Neural crest cell (in vitro differentiated cells): ENCODE measurements at places on chromosomes 16 and 17.

- no peak for DNase-seq
Measured at GRCh38 chr16:35748621-35749252, 2289.3 kb downstream of the TP53TG3F start.

GRCh38 chr17:49210158-49211029, at the start of the genes ABI3 and GNGT2:
Gene ABI3 (plus strand): TSS chr17:49210707. CDS start chr17:49210725, 18 bp downstream.
Gene GNGT2 (minus strand): TSS chr17:49210574. CDS start chr17:49207422, 3,152 bp downstream.
- DNase-seq: no peak

DNA sequence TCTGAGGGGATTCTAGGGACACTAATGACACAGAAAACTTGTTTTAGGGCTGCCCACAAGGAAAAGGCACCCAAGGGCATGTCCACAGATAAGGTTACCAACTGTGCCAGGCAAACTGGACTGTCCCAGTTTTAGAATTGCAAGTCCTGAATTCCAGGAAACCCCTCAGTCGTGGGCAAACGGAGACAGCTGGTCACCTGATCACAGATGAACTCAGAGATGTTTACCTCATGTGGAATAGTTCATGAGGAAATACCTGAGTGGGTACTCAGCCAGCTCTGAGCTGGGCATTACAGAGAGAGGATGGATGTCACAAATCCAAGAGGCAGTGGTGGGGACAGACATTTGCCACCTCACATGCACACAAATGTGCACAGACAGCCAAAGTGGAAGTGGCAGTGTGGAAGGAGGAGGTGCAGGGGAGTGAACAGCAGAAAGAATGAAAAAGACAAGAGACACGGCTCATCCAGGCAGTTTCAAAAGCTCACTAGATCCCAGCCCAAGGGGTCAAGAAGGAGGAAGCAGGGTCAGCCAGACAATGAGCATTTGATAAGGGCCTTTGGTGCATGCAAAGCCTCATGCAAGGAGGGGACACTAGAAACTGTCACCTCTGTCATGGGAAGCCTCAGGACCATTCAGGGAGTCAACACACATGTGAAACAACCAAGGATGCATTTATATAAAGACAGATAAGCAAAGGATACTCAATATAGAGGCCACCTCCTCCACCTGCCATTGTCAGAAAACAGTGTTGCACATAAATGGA, 24.8 kb downstream of the TTLL6 start:
- no peak for DNase-seq

GRCh38 chr16:25064937-25065336, 46.6 kb upstream of the LCMT1 start:
- DNase-seq: no peak

DNA sequence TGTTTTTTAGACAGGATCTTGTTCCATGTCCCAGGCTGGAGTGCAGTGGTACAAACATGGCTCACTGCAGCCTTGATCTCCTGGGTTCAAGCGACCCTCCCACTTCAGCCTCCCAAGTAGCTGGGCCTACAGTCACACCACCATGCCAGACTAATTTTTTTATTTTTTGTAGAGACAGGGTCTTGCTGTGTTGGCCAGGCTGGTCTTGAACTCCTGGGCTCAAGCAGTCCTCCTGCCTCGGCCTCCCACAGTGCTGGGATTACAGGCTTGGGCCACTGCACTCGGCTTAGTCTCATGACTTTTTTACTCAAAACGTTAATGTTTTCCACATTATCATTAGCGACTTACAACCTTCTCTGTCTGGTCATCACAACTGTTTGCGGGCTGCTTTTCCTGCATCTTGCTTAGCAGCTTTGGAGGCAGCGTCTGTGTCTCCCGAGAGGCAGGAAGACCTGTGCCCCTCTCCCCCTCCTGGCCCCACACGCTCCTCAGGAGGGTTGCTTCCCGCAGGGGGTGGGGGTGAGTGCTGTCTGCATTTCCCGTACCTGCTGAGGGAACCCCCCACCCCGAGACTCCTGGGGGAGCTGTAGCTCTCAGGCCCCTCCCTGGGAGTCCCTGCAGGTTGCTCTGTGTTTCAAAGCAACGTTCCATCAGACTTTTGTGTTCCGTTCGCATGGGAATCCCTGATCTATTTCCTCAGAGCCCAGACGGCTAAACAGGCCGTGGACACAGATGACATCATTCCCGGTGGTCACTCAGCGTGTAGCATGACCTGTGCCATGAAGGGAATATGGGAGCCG, 52.6 kb downstream of the PGS1 start:
- DNase-seq: no peak

DNA sequence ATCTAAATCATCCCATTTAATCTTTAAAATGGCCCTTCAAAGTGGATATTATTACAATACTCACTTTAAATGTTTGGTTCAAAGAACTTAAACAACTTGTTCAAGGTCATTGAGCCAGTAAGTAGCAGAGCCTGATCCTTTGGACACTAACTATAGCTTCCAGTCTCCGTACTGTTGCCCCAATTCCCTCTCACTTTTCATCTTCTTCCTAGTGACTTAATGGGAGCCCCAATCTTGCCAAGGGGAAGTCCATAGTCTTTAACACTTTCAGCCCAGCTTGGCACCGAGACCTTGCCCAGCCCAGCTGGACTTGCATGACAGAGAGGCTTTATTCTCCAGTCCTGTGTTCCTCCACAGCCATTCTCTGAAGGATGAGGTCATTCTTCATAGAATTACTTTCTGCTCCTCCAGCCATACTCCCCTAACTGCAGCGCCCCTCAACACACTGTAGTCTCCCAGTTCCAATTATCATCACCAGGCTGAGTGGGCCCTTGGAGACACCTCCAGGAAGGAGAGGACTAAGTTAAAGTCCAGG, 49.2 kb upstream of the NLK start:
- no peak for DNase-seq

DNA sequence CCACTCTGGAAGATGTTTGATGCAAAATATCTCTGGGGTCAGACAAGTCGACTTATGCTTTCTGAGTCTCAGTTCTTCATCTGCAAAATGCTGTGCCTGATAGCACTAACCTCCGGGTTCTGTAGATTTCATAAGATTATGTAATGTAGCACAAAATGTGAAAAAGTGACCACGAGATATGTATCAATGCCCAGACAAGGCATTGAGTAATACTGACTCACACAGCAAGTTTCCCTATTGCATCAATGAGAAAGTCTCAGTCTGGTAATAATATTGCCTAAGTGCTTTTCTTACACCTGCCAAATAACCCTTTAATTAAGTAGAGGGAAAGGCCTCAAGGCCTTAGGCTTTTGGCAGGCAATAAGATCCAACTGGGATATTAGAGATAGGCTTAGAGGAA, 41.4 kb upstream of the MMP2 start:
- DNase-seq: no peak

DNA sequence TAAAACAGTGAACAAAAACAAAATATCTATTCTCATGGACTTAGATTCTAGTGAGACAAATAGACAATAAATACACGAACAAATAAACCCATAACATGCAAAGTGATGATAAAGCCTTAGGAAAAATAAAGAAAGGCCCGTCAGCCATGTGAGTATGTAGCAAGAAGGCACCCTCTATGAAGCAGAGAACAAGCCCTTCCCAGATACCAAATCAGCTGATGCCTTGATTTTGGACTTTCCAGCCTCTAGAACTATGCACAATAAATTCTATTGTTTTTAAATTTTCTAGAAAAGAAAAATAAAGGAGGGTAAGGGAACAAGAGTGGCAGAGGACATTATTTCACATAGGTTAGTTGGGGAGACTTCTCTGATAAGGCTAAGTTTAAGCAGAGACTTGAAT, 40.7 kb upstream of the SMURF2 start:
- no peak for DNase-seq

- DNase-seq: peak; percentile 90
Measured at GRCh38 chr17:3913531-3914311, 2.5 kb downstream of the P2RX1 start.

GRCh38 chr17:15038656-15039055, 226.5 kb downstream of the PMP22 start:
- no peak for DNase-seq

GRCh38 chr17:62566996-62567578, 60.4 kb upstream of the MRC2 start:
- no peak for DNase-seq

DNA sequence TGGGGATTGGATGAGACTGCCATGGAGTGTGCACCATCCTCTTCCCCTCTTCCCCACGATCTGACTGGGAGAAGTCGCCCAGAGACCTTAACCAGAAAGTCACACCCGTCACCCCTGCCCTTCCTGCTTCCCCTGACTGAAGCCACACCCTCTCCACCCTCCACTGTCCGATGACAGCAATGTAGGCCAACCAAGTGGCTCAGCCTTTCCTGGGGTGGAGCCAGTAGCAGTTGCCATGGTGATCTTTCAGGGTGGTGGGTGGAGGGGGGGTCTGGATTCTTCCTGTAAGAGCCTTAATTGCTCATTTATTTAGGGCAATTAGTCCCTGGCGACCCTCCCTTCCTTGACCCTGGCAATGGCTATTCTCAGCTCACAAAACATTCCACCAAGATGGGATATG, 37.5 kb upstream of the PHB1 start:
- no peak for DNase-seq

- DNase-seq: no peak
Measured at GRCh38 chr16:68297908-68298307, 12.8 kb downstream of the SLC7A6OS start.

- DNase-seq: no peak
Measured at GRCh38 chr16:64540434-64540833, 581.4 kb downstream of the CDH11 start.

GRCh38 chr17:17204635-17205231, 1.4 kb downstream of the PLD6 start:
- DNase-seq: no peak

GRCh38 chr17:52388941-52389340, 230.4 kb upstream of the CA10 start:
- no peak for DNase-seq

- DNase-seq: no peak
Measured at GRCh38 chr17:16935241-16935663, 36.7 kb downstream of the TNFRSF13B start.

DNA sequence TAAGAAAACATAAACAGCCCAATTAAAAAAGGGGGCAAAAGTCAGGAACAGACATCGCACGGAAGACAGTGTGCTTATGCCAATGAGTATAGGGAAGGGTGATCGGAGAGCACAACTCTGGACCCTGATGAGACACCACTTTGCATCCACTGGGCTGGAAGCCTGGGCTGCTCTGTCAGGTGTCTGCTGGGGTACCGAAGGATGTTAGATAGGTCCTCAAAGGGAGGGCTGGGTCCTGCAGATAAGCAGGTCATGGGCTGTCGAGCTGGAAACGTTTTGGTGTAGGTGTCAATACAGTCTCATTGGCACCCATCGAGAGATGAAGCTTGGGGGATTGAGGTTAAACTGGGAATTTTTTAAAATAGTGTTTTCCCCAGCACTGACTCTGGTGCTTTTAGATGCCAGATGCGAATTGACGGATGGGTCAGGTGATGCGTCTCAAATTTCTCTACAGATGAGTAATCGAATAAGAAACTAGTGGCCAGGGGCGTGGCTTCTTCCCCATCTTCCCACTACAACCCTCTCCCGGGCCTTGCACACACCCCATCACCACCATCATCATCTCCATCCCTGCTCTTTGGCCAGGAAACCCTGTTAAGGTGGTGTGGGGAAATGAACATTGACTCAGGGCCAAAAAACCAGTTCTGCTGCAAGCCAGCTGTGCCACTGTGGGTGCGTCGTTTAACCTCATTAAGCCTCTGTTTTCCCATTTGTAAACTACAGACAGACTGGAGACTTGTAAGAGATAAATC, 47.8 kb upstream of the IRF8 start:
- DNase-seq: no peak

- DNase-seq: no peak
Measured at GRCh38 chr17:61595418-61596186, 4.6 kb upstream of the NACA2 start.

DNA sequence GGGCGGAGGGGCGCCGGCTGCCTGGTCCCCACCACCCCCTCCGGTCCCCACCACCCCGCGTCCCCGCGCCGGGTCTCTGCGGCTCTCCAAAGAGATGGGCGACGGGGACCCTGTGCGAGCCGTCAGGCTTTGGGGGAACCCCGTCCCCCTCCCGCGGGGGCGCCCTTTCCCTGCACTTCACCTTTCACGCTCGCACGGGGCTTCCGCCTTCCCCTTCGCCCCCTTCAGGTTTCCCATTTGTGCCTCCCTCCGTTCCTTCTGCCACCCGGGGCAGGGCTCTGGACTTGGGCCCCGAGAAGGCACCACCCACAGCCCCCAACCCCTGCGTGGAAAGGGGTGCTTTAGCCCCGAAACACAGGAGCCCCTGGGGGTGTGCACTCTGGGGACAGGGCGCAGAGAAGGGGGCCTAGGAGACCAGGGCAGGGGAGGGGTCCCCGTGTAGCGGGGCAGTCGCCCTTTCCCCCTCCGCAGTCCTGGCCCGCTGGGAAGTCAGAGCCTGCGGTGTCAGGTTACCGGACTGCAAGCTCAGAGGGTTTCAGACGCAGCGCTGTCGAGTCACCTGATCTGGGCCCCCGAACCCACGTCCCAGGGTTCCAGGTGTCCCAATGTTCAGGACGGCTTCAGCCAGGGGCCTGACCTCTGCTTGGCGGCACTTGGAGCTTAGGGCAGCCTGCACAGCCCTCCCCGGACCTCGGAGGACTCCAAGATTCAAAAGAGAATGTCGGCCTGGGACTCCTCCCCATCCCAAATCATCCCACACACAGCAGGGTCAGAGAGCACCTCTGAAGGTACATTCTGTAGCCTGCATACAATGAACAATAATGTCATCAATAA, 6.7 kb upstream of the CCDC92B start:
- no peak for DNase-seq

- no peak for DNase-seq
Measured at GRCh38 chr16:4636196-4636595, 11.6 kb downstream of the MGRN1 start.

DNA sequence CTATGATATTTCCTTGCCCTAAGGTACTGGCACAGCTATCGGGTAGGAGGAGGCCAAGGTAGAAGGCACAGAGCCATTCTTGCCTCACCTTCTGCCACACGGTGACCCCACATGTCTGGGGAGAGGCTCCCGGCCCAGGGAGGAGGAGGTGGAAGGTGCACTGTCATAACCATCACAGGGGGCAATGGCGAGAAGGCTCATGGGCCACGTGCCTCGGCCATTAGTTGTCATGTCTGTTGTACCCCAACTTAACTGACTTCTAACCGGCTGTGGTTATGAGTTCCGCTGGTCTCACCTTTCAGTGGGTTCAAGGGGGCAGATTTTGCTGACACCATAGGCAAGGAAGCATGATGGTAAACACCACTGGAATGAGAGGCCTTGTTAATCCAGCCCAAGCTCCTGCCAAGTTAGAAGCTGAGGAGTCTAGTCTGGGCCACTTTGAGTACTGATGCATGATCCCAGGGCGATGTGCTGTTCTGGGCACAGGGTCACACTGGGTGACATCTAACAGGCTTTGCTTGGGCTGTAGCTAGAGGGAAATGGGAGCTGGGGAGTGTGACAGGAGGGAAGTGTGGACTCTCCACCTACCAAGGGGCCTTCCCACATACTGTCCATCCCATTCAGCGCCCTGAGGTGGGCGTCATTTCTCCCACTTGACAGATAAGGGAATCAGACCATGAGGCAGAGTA, 39.6 kb downstream of the HLF start:
- no peak for DNase-seq

- no peak for DNase-seq
Measured at GRCh38 chr17:42529061-42529460, 7.0 kb upstream of the NAGLU start.

GRCh38 chr16:67545665-67546024, 16.7 kb upstream of the CTCF start:
- no peak for DNase-seq

- peak; percentile 53 for DNase-seq
Measured at GRCh38 chr17:50816771-50817751, 18.3 kb upstream of the WFIKKN2 start.
